ENCODE measurements at places on chromosomes 3 and 15. TPM values are rescaled to one million over a fixed set of nuclear protein-coding genes. Genes with fewer than 3 reads are reported as not detected.

Gene TM4SF1
- total RNA-seq, result 468 TPM

Gene RETNLB
- not detected for total RNA-seq

Gene PLA2G4B
- total RNA-seq, result 2.9 TPM

Gene DISP2
- total RNA-seq, result 10.1 TPM

Gene CCR3
- 7.1 TPM for total RNA-seq

Gene CRABP1
- total RNA-seq, result not detected

Gene EHD4
- 9.4 TPM for total RNA-seq

Gene ACTRT3
- 1.4 TPM for total RNA-seq

Gene PP2D1
- total RNA-seq, result not detected

Gene CYP8B1
- not detected for total RNA-seq

Gene ERC2
- total RNA-seq, result 3.1 TPM

Gene EFHB
- not detected for total RNA-seq

Measured in stomach (tissue), 19 donors.